ENCODE measurements at places on chromosomes 6 and 20. TPM values are rescaled to one million over a fixed set of nuclear protein-coding genes. Genes with fewer than 3 reads are reported as not detected.

The IPCEF1 gene
- 1.2 TPM for total RNA-seq

The RUNX2 gene
- 1.7 TPM for total RNA-seq

The CEP57L1 gene
- total RNA-seq: 13.1 TPM

DNA sequence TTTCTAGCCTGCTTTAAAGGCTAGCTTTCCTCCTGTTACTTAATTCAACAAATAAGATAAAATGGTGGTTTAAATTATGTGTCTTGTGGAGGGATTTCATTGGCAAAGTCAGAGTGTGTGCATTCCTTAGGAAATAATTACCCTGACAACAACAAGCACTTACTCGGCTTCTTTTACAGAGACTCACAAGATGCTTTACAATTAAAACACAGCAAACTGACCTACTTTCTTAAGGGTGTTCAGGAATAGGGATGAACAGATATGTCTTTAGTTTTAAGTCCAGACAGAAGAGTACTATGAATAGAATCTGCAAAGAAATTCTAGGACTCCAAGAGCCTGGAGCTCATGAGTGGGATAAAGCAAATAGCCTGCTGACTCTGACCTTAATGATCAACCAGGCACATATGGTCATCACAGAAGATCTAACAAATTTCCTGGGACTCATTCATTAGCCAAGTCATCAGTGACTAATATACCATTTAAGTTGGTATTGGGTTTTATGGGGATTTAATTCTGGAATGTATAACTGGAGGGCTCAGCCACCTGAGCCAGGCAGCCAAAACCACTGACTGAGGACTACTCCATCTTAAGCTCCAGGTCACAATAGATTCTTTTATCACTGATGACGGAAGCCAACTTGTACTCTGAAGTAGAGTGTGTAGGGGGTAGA lies 161.8 kb upstream of the RIMS1 start:
- no peaks in the 10 kb centered on the region for H3K27me3 ChIP-seq
- H3K4me1 ChIP-seq: no peaks in the 10 kb centered on the region
- no peak overlapping the region for H3K27ac ChIP-seq
- no peaks in the 10 kb centered on the region for H3K36me3 ChIP-seq

DNA sequence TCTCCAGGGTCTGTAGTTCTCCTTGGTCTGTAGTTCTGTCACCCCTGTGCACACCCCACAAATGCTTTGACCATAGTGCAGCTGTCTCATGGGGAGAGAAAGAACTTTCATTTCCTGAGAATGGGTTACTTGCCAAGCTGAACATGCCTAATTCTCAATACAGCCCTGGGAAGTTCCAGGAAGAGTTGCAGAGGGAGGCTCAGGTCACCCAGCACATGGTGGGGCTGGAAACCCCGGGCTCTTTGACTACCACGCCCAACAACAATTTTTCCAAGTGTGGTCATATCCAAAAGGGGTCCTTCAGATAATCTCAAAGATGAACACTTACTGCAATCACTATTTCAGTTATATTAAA lies 2.2 kb upstream of the PTPRA start:
- no peaks in the 10 kb centered on the region for H3K36me3 ChIP-seq
- no peaks in the 10 kb centered on the region for H3K27me3 ChIP-seq
- no peak overlapping the region for H3K27ac ChIP-seq

GRCh38 chr6:5580736-5581581 lies 319.6 kb downstream of the FARS2 start:
- DNase-seq: no peak

- H3K4me3 ChIP-seq: no peak overlapping the region
- no peak overlapping the region for H3K27ac ChIP-seq
- DNase-seq: no peak
- H3K4me1 ChIP-seq: no peaks in the 10 kb centered on the region
- no peaks in the 10 kb centered on the region for H3K36me3 ChIP-seq
Measured at GRCh38 chr6:170355661-170356060, 49.1 kb downstream of the FAM120B start.
